ENCODE measurements at places on chromosomes 1 and 21.

DNA sequence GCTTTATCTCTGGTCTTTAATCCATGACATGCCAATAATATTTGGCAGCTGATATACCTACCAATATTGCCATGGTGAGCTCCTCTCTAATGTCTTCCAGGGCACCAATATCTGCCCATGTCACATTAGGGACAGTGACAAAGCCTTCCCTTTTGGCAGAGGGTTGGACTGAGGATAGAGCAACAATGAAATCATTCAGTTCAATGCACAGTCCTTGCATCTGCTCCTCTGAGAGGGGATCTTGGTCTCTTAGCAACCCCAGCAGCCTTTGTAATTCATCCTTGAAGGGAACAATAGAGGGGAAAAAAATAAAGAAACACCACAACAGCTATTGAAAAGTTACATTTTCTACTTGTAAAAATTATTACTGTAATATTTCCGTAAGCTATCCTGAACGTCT, 42.3 kb downstream of the NVL start:
- DNase-seq, result no peak

DNA sequence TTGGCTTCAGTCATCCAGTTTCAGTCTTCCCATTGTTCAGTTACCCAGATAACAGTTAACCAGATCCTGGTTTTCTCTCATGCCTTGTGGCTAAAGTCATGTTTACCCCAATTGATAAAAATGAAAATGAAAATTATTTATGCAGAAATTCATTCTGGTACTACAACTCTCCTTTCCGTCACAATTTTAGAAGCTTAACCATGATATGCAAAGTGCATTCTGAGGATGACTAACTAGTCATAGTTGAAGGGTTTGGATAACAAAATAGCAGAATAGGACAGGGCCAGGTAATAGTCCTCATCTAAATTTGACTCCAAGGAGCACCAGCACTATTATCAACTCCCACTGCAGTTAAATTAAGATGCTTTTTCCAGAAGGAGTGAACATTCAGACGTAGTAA, 94.7 kb downstream of the NTMT2 start:
- no peak for DNase-seq

DNA sequence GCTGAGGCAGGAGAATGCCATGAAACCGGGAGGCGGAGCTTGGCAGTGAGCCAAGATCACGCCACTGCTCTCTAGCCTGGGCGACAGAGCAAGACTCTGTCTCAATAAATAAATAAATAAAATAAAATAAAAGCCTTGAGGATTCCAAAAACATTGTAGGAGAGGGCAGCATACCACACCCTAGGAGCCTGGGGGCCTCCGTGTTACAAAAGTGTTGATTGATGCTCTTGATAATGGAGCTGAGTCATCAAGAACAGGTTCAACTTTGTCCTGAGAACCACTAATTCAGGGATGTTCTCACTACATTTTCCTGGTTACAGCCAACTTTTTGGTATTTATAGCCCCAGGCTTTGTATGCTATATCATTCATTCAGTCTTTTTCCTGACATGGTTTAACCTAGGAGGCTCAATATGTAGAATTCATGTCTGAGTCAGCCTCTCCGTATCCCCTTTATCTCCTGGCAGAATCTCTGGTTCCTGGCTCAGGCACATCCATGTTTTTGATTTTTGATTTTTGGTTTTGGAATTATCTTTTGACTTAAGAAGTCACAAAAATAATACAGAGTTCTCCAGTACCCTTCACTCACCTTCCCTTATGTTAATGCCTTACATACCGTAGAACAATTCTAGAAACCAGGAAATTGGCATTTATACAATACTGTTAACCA, 69.4 kb downstream of the LRRC8D start:
- no peak for DNase-seq

GRCh38 chr1:39098546-39099250, 72.5 kb downstream of the NDUFS5 start:
- DNase-seq, result no peak

GRCh38 chr1:206834711-206835110, 30.7 kb upstream of the IL20 start:
- no peak for DNase-seq

DNA sequence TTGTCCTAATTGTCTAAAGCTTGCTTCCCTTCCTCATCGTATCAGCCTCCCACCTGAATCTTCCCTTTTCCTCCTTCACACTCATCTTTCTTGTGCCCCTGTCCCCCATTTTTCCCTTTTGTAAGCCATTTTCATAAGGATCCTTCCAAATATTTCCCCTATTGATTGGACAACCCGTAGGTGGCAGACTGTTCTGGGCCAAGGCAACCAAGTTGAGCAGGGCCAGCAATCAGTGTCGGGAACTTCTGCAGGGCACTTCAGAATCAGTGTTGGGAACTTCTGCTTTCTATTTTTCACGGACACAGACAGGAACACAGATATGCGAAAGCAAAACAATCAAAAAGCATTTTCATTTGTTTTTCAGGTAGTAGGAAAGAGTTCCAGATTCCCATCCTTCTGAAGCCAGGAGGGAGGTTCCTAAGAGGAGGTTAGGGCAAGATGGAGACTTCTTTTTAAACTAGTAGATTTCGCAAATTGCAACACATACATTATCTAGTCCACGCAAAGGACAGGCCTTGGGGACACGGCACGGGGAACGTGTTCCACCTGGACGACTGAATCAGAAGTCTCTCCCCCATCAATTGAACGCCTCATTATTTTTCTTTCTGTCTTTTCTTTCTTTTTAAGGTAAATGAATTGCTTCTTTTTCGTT, 691 bp upstream of the MPZL1 start:
- no peak for DNase-seq

GRCh38 chr1:204507317-204508105, 8.7 kb upstream of the MDM4 start:
- DNase-seq, result no peak

DNA sequence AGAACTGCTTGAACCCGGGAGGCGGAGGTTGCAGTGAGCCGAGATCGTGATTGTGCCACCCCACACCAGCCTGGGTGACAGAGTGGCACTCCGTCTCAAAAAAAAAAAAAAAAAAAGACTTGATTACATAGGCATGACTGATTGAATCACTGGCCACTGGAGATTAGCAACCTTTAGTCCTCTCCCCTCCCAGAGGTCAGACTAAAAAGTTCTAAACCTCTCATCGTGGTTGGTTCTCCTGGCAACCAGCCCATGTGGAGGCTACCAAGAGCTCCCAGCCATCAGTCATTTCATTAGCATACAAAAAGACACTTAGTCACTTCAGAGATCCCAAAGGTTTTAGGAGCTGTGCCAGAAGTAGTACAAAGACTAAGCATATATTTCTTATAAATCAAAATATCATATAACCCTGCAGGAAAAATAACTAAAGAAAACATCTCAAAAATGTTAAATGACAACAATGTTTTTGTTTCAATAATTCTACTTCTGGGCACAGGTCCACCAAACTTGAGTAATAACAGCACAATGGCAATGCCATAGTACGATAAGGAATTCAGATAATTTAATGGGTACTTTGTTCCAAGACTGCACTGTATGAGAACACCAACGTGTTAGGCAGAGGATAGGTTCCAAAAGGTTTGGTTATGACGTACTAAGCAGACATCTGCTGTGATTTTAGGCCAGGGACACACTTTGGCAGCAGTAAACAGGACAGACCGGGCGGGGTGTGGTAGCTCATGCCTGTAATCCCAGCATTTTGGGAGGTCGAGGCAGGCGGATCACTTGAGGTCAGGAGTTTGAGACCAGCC, 18.1 kb downstream of the USP48 start:
- no peak for DNase-seq

Measured in stimulated activated CD4-positive, alpha-beta T cell treated with anti-CD3 and anti-CD28 coated beads, TNF-alpha, amount 100 ng/mL, for 24 hours (primary cell).